ENCODE measurements at places on chromosomes 1 and 21.

- no peak for DNase-seq
Measured at GRCh38 chr1:240244968-240245628, 153.4 kb downstream of the FMN2 start.

- DNase-seq = no peak
Measured at GRCh38 chr1:229874609-229875008, 192.4 kb upstream of the GALNT2 start.

DNA sequence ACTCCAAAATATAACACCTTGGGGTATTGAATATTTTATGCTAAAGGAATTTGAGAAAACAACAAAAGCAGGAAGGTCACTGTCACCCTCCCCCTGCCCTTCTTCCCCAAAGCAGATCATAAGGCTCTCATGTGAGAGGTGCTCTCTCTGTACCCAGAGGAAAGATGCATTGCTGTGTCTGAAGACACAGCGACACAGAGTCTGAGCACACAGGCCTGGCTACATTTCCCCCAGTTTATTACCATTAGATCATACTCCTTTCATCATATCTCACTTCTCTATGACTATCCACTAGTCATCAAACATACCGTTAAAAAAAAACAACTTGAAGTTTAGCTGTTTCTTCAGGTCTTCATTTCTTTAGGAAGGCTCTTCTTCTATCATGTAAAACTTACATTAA, 127.1 kb downstream of the PPIAL4G start:
- no peak for DNase-seq

GRCh38 chr1:24596401-24596880, 40.6 kb downstream of the NCMAP start:
- no peak for DNase-seq

DNA sequence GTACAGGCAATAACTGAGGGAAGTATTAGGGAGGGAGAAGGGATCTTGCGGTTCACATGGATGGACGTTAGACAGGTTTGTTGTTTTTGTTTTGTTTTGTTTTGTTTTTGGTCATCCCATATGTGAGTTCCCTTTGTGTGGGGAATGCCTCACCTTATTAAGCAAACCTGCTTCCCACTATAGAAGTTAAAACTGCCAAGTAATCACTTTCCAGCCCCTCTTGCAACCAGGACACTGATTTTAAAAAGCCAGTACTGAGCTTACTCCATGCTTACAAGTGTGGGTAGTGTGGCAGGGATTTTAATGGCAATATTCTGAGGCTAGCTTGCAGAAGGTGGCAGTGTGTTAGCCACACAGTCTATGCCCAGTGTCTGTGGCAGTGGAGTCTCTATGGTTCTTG, 26.5 kb downstream of the SPATA45 start:
- DNase-seq = no peak

DNA sequence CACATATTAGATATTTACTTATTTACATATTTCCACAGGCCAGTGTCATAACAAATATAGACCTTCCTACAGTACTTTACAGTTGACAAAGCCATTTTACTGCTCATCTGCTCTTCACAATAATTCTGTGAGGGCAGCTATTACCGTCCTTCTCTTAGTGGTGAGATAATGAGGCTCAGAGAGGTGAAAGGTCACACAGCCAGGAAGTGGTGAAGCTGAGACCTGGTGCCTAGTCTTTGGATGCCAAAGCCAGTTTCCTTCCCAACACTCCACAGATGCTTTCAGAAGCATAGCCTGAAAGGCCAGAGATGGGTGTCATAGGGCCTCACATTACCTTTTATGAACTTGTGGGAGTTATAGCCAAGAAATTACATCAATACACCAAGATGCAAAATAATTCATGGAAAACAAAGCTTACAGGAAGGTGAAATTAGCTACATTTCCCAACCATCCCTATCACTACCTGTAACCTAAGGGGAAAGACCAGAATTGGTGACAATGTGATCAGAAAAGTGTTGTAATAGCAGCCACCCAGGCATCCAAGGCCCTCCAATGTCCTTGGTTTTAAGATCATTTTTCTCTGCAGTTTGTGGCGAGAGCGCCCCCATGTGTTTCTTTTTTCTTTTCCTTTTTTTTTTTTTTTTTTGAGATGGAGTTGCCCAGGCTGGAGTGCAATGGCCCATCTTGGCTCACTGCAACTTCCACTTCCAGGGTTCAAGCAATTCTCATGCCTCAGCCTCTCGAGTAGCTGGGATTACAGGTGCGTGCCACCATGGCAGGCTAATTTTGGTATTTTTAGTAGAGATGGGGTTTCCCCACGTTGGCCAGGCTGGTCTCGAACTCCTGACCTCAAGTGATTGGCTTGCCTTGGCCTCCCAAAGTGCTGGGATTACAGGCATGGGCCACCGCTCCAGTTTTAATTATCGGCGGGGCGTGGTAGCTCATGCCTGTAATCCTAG, 26.5 kb upstream of the RPL11 start:
- peak; percentile 44 for DNase-seq
